ENCODE measurements at places on chromosomes 5 and 9.

- DNase-seq: no peak
These were observed 160.2 kb upstream of the DAPK1 start for GRCh38 chr9:87337335-87338087.

- DNase-seq: no peak
These were observed 88.7 kb downstream of the ITGA1 start for GRCh38 chr5:52876456-52876855.

- DNase-seq: no peak
These were observed 241.4 kb downstream of the FSTL4 start for GRCh38 chr5:133370904-133371303.

DNA sequence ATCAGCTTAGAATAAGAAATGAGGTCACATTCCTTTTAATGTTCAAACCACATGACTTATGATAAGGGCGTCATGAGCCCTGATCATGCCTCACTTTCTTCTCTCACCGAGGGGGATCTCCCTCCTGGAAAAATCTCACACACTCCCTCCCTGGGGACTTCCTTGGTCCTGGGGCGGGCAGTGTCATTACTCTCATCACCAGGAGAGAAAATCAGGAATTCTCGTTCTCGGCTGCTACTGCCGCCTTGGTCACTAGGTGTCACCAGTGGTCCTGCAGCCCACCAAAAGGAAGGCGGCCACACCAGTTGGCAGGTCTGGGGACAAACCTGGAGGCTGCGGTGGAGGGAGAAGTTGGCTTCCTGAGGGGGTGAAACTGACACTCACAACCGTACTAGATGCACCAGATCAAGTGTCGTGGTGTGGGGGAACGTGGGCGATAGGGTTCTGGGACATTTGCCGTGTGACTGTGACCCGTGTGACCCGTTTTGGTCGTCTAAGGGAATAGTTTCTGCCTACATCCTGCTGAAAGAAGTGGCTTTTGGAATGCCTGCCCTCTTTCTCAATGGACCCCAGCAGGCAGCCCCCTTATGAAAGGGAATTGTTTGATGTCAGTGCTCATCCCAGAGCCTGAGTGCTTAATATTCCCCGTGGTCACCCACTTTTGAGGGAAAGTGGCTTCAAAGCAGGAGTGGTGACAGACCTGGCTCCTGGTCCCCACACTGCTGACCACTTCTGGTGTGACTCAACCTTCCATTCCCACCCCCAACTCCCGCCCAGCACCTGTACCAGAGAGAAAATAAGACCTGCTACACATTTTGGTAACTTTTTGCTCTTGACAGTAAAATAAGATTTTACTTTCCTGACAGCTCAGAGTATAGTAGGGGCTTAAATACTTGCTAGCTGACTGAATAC, 63.2 kb downstream of the ACER2 start:
- DNase-seq: no peak

DNA sequence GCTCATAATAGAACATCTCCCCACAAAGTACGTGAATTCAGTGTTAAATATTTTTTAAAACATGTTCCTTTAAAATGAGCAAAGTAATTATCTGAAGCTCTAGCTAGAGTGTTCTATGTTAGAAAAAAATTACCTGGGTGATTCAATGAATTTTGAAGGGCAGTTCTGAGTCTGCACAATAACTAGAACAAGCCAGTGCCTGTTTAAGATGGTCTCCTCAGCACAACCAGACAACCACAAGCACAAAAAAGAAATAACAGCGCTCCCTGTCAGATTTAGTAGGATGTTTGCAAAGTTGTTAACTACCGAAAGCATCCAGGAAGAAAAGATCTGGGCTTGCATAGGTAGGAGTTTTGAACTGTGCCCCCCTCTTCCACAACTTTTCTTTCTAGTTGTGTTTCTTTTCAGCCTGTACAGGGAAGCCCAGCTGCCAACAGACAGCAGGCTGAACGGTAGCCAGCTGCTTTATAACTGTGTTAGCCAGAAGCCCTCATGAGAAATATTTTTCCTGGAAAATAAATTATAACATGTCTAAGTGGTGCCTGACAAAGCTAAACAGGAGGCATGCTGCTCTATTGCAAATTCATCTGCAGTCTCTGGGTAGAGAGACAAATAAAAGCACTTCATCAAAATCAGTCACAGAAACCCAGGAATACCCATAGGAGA, 1026.9 kb downstream of the MAT2B start:
- no peak for DNase-seq

DNA sequence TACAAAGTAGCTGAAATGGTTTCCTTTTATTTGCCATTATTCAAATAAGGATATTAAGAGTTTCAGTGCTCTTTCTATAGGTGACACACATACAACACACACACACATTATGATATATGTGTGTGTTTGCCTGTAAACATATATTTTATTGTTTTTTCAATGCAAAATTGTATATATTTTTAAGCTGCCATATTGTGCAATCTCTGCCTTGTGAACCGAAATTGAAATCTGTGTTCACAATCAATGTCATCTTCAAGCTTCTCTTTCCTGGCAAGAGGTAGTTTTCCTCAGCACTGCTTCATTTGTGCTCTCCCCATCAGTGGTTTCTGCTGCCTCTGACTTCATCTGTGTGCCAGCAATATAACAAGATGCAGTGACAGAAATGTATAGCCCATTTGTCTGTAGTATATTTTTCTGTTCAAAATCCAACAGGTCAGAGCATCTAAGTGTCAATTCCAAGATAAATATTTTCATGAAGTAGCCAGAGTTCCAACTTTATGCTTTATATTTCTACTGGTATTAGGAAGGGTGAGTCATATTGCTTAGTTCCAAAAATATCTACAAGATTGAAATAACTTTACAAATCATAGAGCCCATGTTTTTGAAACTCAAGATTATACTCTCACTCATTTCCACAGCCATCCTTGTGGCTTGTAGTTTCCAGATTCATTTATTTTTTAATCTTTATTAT, 1704.8 kb upstream of the CDH9 start:
- DNase-seq: no peak

DNA sequence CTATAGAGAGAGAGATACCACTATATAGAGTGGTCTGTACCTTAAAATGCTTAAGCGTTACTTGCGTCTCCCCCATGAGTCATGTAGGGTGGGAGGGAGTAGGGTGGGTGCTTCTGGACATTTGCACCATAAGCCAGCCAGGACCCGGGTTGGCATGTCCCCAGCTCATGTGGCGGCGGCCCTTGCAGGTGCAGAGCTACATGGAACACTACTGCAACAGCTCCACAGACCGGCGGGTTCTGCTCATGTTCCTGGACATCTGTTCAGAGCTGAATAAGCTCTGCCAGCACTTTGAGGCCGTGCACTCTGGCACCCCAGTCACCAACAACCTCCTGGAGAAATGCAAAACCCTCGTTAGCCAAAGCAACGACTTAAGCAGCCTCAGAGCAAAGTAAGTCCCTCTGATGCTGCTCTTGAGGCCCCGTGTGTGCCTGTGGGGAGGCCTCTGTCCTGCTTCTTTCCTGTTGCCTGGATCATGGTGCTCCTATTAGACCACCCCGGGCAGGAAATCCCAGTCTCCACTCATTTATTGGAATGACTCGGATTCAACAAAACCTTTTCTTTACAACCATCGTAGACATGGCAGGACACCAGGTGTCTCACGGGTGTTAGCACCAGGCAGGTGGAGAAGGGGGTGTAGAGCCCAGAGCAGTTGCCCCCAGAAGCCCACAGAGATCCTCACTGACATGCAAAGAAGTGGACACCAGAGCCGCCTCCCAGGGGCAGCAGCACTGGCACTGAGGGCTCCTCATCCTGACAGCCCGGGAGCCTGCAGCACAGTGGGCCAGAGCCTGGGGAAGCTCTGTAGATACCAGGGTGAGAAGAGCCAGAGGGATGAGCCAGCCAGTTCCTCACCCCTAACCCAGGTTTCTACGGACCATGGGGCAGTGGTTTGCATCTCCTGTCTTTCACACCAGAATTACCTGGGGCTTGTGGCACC, 8.8 kb downstream of the SPACA9 start:
- DNase-seq: no peak

GRCh38 chr9:92140074-92140753, 25.0 kb upstream of the SPTLC1 start:
- DNase-seq: peak; percentile 55

DNA sequence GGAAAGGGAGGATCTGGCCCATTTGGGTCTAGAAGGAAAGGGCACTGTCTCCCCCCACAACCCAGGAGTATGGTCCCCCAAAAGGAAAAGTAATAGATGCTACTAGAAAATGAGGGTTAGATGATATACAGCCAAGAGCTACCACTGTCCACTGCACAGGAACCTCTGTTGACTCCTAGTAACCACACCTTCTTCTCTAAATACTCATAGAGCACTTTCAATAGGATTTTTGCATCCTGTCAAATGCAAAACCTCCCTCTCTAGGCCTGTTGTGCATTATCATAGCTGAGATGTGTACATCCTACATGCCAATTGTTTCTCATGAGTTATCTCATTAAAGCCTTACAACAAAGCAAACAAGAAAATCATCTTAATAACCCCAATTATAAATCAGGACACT, 66.8 kb downstream of the THBS4 start:
- DNase-seq: no peak

GRCh38 chr5:174410716-174411478, 313.5 kb upstream of the MSX2 start:
- no peak for DNase-seq

GRCh38 chr5:34718516-34718915, 62.4 kb downstream of the RAI14 start:
- DNase-seq: no peak

DNA sequence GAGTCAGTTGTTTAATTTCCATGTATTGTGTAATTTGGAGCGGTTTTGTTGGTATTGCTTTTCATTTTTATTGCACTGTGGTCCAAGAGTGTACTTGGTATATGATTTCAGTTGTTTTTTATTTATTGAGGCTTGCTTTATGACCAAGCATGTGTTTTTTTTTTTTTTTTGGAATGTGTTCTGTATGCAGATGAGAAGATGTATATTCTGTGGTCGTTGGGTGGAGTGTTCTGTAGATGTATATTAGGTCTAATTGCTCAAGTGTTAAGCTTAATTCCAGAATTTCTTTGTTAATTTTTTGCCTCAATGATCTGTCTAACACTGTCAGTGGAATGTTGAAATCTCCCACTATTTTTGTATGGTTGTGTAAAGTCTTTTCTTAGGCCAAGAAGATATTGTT, 23.4 kb downstream of the ADGRV1 start:
- no peak for DNase-seq

GRCh38 chr9:124297551-124297901, 39.8 kb downstream of the NEK6 start:
- no peak for DNase-seq

- no peak for DNase-seq
These were observed 51.8 kb upstream of the CDKN2B start for GRCh38 chr9:22060831-22061383.

GRCh38 chr5:8813180-8813579, 732.7 kb downstream of the SEMA5A start:
- no peak for DNase-seq

- DNase-seq: no peak
These were observed 195.8 kb upstream of the KLF9 start for GRCh38 chr9:70610287-70610644.

- DNase-seq: peak; percentile 16
These were observed 41.9 kb upstream of the RNF38 start for GRCh38 chr9:36441966-36442365.

GRCh38 chr5:73274881-73275663, 102.1 kb downstream of the TMEM174 start:
- DNase-seq: no peak
